T-helper 9 cell (primary cell): ENCODE measurements at places on chromosomes 5 and 9.

- no peak for DNase-seq
These were observed 11.3 kb upstream of the GRHPR start for GRCh38 chr9:37410969-37411785.

DNA sequence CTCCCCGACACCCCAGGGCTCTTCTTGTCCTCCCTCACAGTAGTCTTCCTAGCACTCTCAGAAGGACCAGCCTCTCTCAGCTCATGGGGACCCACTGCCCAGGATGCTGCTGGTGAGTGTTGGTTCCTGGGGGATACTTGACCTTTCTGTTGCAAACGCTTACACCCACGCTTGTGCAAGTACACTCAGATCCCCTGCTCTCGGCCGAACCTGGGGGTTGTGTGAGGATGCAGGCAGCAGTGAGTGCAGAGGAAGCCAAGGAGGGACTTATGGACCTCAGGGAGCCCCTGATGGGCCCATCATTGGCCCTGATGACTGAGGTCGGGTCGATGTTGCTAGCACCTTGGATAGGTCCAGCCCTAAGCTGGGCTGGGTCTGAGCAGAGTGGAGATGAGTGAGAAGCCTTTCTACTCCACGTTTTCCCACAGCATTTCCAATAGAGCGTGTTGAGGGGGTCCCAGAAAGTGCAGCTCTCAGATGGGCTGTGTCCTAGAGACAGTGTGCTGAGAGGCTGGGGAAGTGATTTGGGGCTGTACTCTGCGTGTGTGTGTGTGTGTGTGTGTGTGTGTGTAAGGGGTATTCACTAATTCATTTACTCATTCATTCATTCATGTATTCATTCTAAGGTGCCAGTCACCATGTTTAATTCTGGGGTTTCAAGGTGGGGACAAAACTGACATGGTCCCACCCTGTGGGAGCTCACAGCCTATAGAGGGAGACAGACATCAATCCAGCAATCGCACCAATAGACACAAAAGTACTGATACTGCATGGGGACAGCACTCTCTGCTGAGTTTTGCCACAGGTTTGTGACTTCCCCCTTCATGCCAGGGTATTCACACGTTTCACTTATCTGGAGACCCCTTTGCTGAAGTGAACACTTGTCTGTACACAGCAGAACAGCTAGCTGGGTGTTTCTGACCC, 25.2 kb upstream of the PITX1 start:
- DNase-seq: no peak

DNA sequence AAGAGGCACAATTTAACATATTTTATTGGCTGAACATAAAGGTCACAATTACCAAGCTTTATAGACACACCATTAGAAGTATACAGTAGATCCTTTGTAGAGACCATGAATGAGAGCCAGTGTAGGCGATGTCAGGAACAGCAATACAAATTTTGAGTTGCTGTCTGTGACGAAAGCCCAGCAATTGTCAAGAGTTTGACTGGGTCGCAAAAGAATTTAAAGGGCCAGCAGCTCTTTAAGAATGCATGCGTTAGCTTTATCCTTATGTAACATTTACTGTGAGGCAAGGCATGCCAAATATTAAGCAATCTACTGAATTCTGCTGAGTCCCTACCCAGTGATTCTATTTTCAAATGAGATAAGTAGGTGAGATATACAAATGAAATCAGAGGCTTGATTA, 236.9 kb downstream of the ARRDC3 start:
- DNase-seq: no peak

DNA sequence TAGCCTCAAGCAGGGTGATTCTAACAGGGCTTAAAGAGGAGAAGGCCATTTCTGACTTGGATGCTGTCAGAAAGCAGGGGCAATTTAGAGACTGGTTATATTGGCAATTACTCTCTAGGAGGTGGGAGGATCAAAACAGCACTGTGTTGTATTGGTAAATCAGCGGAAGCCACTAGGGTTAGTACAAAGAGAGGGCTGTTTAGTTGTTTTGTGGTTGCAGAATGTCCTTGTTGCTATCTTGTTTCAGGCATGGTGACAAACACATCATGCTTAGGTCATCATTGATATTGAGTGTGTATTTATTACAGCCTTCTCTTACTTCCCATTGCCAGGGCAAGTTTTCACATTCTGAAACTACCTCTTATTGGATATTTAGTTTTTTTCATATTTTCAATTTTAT, 165.3 kb downstream of the TAF11L14 start:
- DNase-seq: no peak

DNA sequence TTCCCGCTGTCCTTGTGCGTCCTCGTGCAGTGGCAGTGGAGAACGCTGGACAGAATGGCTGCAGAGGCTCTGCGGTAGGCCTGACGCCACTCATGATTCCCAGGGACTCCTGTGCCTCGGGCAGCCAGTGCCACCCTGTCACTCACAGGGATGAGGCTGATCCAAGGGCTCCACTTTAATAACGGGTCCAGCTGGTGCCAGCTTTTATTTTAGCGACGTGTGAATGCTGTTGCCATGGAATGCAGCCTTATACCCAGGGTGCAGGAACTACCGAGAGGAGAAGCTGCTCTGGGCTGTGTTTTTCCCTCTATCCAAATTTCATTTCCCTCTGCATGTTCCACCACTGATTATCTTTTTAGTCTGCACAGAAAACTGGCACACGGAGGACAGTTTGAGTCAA, 15.8 kb upstream of the NTNG2 start:
- DNase-seq: no peak

GRCh38 chr9:92482329-92482728, at the start of gene ASPN:
TSS of gene ASPN (minus strand) at chr9:92482506.
- no peak for DNase-seq

GRCh38 chr5:71923755-71924154, 183.5 kb upstream of the MAP1B start:
- no peak for DNase-seq

DNA sequence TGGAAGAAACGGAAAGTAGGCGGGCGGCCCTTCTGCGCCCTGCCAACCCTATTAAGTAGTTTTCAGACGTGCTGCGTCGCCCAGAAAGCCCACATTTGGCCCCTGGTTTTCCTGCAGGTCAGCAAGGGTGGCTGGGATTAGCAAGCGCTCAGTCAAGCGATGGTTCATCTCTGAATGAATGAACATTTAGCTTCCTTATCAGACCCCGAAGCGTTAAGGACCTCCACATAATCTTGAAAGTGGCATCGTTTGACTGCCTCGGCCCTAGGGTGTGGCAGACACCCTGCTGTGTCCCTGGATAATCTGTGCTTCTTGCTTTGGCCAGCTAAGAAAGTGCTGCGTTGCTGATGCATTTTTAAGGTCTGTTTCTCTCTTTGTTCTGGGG, 684 bp downstream of the TOR1B start:
- no peak for DNase-seq

- no peak for DNase-seq
These were observed 48.0 kb downstream of the PHF2 start for GRCh38 chr9:93624431-93624834.

- DNase-seq: no peak
These were observed 211.6 kb downstream of the SLIT3 start for GRCh38 chr5:169089343-169089742.

GRCh38 chr9:79577969-79578723, 6.4 kb downstream of the TLE4 start:
- DNase-seq: no peak

GRCh38 chr5:10724781-10725507, 36.1 kb downstream of the DAP start:
- DNase-seq: no peak

DNA sequence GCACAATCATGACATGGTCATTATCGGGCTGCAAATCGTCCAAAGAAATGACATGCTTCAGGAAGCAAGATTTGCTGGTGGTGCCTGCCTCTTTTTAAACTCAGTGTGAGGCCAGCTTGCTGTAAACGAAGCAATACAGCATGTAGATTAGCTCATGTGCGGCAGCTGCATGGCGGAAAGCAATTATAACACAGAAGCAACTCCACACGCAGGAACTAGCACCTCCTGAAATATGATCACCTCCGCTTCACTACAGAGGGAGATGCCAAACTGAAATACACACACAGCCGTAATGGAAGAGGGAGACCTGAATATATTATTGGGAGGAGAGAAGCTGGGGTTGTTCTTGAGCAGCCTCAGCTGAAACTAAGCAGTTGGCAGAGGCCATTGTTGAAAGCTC, 312.5 kb downstream of the PSAT1 start:
- no peak for DNase-seq

GRCh38 chr9:5895782-5896181, 5.1 kb downstream of the MLANA start:
- no peak for DNase-seq

DNA sequence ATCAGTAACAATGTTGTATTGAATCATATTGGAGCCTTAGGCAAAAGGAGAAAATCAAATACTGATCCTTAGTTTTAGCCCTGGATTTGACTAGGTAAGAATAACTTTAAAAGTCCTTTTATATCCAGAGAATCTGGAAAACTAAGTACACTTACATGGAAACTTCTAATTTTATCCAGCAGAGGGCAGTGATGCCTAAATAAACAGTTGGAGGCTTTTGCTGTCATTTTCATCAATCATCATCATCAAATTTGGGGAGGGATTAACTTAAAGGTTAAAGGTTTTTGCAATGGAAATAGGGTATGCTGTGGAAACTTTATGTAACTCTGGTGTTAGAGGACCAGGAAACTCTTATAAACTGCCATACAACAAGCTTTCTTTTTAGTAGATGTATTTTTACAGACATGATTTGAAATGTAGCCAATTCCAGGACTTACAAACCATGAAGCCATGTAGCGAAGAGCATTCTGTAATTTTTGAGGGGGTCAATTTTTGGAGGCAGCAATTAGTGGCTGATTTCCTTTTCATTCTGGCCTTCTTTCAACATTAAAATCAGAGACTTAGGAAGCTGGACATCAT, 112.7 kb downstream of the OSTF1 start:
- DNase-seq: no peak

DNA sequence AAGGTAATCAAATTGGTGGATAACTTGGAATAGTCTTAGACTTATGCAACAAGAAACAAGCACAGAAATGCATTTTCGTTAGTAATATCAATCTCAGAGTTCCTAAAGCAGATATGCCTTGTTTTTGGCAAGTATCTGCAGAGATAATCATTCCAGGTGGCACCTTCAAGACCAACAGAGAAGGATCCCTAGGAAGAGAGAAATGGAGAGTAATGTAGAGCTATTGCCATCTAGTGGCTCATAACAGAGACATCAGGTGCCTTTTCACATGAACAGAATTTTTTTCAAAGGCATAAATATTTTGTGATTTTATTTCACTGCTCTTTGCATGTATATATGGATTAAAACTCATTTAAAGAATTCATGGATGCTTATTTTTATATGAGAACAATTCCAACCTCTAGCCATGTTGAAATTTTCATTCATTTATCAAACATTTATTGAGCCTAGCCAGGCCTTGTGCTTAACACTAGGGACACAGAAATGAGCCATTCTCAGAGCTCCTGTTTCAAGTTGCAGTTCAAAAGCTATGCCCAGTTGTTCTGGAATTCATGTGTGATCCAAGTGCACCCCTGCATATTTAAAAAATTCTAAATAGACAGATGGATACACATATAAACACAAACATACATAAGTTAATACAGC, 117.5 kb upstream of the OR13F1 start:
- no peak for DNase-seq

DNA sequence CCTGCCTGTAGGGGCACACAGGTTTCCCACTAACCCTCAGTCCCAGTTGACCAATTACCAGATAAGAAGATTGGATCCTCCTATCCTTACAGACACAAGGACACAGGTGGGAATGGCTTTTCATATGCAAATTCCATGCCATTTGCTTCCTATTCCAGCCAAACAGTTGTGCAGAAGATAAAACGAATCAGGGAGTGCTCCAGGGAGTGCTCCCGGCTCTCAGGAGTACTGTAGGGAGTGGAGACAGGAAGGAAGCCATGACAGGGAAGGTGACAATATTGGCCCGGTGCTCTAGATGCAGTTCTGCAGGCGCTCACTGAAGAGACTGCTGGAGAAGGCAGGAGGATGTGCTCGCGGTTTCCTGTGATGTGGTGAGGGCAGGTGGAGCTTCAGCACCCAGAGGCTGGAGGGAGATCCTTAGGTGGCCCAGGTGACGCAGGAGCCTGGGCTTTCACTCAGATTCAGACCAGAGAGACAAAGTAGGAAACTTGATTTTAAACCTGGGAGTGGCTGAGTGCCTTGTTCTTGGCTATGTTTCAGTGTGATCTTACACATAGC, 260.0 kb downstream of the AUH start:
- DNase-seq: peak; percentile 86

GRCh38 chr5:158478139-158478538, 619.2 kb upstream of the CLINT1 start:
- DNase-seq: no peak

DNA sequence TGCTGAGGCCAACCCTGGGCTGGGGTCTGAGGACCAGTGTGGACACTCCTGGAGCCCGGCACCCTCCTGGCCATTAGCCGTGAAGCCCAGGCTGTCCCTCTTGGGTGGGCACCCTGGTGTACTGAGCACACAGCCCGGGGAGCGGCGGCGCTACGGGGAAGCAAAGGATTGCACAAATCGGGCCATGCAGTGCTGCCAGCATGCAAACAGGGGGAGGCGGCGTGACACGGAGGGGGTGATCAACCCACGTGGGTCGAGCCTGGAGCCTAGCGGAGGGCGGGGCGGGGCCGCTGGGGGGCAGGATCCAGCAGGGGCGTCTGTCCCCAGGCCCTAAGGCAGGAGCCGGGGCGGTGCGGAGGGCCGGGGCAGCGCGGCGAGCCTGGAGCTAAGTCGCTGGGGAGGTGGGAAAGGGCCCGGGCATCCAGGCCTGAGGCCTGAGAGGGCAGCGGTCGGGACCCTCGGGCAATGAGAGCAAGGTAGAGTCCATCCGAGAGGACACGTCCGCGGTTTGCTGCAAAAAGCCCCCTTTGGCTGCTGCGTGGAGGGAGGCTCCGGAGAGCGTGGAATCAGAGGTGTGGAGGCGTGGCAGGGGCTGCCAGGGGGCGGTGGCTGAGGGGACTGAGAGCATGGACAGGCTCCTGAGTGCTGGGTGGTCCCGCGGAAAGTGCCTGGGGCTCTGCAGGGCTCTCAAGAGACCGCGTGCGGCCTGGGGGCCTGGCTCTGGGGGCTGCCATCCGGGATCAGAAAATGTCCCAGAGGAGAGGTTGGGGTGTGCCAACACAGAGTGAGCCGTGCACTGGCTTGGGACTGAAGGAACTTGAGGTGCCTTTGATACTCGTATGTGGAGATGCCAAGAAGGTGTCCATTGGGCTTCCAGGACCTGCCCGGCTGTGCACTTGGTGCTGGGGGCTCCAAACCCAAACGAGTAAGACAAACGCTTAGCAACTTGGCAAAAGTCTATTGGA, 94.2 kb downstream of the BARX1 start:
- no peak for DNase-seq

DNA sequence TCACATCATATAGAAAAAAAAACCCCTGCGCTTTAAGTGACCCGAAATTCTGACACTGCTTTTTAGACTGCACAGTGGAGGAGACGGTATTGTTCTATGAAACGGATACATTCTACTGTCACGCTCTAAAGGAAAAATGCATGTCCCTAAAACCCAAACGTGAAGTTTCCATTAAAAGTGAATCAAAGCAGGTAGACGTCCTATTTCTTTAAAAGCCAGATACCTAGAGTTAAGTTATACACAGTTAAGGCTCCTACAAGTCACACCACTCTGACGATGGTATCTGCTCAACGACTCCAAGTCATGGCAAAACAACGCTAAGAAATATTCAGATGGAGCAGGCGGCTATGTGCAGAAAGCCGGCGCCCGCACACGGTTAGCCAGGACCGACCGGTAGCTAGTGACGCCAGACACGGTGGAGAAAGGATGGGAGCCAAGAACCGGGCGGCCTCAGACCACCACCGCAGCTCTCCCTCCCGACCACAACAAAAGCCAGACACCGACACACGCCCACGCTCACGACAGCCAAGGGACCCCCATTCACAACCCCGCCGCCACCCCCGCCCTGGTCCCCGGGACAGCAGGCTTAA, 734 bp downstream of the SKP1 start:
- peak; percentile 41 for DNase-seq
